ENCODE measurements at places on chromosomes 4 and X. TPM values are rescaled to one million over a fixed set of nuclear protein-coding genes. Genes with fewer than 3 reads are reported as not detected.
A peak's percentile ranks its signal among the peaks of the same experiment; 100 is the strongest.

TMSB15B gene
- 17.3 TPM for total RNA-seq

GLRA2 gene
- 0.15 TPM for total RNA-seq

- no peak for DNase-seq
- no peaks in the 10 kb centered on the region for H3K36me3 ChIP-seq
- H3K27ac ChIP-seq = no peak overlapping the region
- H3K27me3 ChIP-seq = no peaks in the 10 kb centered on the region
- H3K4me3 ChIP-seq = no peak overlapping the region
Observed at GRCh38 chr4:96150466-96150865, 310.6 kb downstream of the PDHA2 start.

- H3K4me1 ChIP-seq = no peaks in the 10 kb centered on the region
- DNase-seq = peak; percentile 1
- H3K27me3 ChIP-seq = no peaks in the 10 kb centered on the region
- no peak overlapping the region for H3K4me3 ChIP-seq
Observed at GRCh38 chr4:7418131-7418943, 16.4 kb downstream of the PSAPL1 start.

- no peaks in the 10 kb centered on the region for H3K36me3 ChIP-seq
- no peak overlapping the region for H3K4me3 ChIP-seq
- DNase-seq = no peak
- no peak overlapping the region for H3K27ac ChIP-seq
- peaks cover 5% of the 10 kb centered on the region for H3K4me1 ChIP-seq
Observed at GRCh38 chr4:113666386-113667114, 95.0 kb downstream of the CAMK2D start.

DNA sequence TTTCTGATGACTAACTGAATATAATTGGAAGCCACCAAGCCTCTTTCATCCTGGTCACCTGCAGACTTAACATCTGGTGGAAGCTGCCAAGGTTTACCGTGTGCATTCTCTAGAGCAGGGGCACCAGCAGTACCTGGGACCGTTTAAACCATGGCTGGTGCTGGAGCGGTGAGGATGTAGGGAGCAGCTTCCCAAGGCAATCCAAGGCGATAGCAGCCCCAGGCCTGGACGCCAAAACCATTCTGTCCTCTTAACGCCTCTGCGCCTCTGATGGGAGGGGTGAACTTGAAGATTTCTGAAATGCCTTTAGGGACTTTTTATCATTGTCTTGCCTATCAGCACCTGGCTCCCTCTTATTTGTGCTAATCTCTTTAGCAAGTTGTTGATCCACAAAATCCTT is 37.3 kb upstream of the SPANXN2 start:
- no peak overlapping the region for H3K4me3 ChIP-seq
- H3K36me3 ChIP-seq = no peaks in the 10 kb centered on the region
- H3K4me1 ChIP-seq = no peaks in the 10 kb centered on the region
- no peaks in the 10 kb centered on the region for H3K27me3 ChIP-seq
- H3K27ac ChIP-seq = no peak overlapping the region

- H3K4me1 ChIP-seq = no peaks in the 10 kb centered on the region
- no peak overlapping the region for H3K27ac ChIP-seq
- H3K4me3 ChIP-seq = no peak overlapping the region
Observed at GRCh38 chr4:16757080-16757521, 141.3 kb downstream of the LDB2 start.

DNA sequence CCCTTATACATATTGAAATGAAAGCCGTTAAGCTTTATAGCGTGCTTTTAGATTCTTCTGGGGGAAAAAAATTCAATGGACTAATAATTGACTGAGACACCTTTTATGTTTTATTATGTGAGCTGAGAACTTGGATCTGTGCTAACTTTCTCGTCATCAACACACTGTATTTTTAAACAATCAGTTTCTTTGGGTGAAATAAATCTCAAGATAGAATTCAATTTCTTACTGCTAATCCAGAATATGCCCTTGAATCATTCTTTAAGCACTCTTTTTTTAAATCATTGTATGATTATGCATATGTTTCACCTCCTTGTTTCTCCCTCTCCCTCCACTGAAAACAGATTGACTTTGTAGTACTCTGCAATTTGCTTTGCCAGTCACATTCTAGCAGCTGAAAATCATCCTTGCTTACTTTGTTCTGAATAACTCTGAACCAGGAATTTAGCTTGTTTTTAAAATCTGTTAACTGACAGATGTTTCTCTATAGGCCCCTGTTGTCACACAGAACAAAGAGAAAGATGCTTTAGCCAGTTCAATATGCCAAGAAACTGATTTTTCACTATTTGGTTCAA is 81.5 kb downstream of the SLIT2 start:
- no peak for DNase-seq
- no peaks in the 10 kb centered on the region for H3K36me3 ChIP-seq
- no peak overlapping the region for H3K4me3 ChIP-seq
- H3K27ac ChIP-seq = no peak overlapping the region
- H3K4me1 ChIP-seq = no peaks in the 10 kb centered on the region

- H3K36me3 ChIP-seq = no peaks in the 10 kb centered on the region
- H3K4me1 ChIP-seq = no peaks in the 10 kb centered on the region
- H3K27me3 ChIP-seq = no peaks in the 10 kb centered on the region
- no peak overlapping the region for H3K4me3 ChIP-seq
- H3K27ac ChIP-seq = no peak overlapping the region
Observed at GRCh38 chr4:3879681-3880614, 113.8 kb downstream of the ADRA2C start.
